ENCODE measurements at places on chromosomes 3 and 15.
A peak's percentile ranks its signal among the peaks of the same experiment; 100 is the strongest.

GRCh38 chr3:33577588-33577987, 137.4 kb upstream of the UBP1 start:
- H3K27ac ChIP-seq = peak overlapping the region; percentile 47
- H3K4me1 ChIP-seq = peaks cover 15% of the 10 kb centered on the region
- no peaks in the 10 kb centered on the region for H3K27me3 ChIP-seq
- H3K4me3 ChIP-seq = no peak overlapping the region
- DNase-seq = no peak

- no peaks in the 10 kb centered on the region for H3K27me3 ChIP-seq
- no peaks in the 10 kb centered on the region for H3K4me1 ChIP-seq
- H3K27ac ChIP-seq = no peak overlapping the region
- no peak overlapping the region for H3K4me3 ChIP-seq
- H3K36me3 ChIP-seq = peaks cover 16% of the 10 kb centered on the region
- DNase-seq = no peak
Measured at GRCh38 chr15:56199038-56199437, 44.6 kb downstream of the RFX7 start.

- DNase-seq = no peak
- H3K27me3 ChIP-seq = peaks cover 15% of the 10 kb centered on the region
- H3K4me3 ChIP-seq = no peak overlapping the region
Measured at GRCh38 chr3:124119056-124119716, 127.3 kb upstream of the ROPN1 start.

GRCh38 chr3:54047568-54047967, 74.8 kb upstream of the CACNA2D3 start:
- H3K27me3 ChIP-seq = peaks cover 2% of the 10 kb centered on the region
- no peak overlapping the region for H3K4me3 ChIP-seq
- no peak for DNase-seq
- peaks cover 24% of the 10 kb centered on the region for H3K4me1 ChIP-seq
- H3K27ac ChIP-seq = no peak overlapping the region

DNA sequence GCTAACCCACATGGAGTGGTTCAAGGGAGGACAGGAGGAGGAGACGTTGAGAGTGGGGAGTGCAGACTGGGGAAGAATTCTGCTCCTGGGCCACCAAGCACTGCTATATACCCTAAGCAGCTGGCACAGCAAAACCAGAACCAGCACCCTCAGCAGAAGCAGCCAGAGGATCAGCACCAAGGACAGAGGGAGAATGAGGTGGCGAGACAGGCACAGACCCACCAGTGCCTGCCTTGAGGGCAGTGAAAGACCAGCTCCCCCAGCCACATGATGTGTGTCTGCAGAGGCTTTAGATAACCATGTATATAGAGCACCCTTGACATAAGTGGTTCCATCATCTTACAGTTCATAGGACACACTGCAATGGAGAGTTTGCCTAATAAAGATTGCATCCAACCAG, 319.0 kb downstream of the GABRB3 start:
- no peaks in the 10 kb centered on the region for H3K27me3 ChIP-seq
- H3K4me1 ChIP-seq = no peaks in the 10 kb centered on the region
- H3K27ac ChIP-seq = no peak overlapping the region
- H3K36me3 ChIP-seq = no peaks in the 10 kb centered on the region
- no peak overlapping the region for H3K4me3 ChIP-seq

DNA sequence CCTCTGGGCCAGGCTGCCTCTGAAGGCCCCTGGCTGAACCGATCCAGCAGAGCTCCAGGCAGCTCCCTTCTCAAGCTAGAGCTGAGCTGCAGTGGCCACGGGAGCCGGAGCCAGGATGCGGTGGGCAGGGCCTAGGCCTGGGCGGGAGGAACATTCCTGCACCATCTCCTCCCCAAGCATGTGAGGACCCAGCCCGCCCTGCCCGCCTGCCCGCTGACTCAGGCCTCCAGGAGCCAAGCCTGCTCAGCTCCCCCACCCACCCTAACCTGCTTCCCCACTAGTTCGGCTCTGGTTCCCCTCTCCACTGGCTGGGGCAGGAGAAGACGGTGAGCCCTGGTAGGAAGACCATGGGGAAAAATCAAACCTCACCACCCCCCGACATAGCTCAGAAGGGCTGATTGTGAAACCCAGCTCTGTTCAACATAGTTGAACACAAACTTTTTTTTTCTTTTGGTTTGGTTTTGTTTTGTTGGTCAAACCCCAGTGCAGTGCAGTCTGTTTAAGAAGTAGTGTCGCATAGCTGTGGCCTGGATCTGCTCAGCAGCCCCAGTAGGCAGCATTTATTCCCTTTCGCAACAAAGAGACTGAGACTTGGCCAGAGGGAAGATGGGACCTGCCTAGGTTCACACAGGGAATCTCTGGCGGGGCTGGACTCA, 13.5 kb downstream of the SNX33 start:
- no peaks in the 10 kb centered on the region for H3K36me3 ChIP-seq
- H3K27me3 ChIP-seq = no peaks in the 10 kb centered on the region
- H3K4me1 ChIP-seq = peaks cover 16% of the 10 kb centered on the region
- peak; percentile 51 for DNase-seq
- no peak overlapping the region for H3K4me3 ChIP-seq

All from mesothelial cell of epicardium (in vitro differentiated cells).